Fibroblast of villous mesenchyme (primary cell): ENCODE measurements at places on chromosomes 3 and 15. TPM values are rescaled to one million over a fixed set of nuclear protein-coding genes. Genes with fewer than 3 reads are reported as not detected.
A peak's percentile ranks its signal among the peaks of the same experiment; 100 is the strongest.

DNA sequence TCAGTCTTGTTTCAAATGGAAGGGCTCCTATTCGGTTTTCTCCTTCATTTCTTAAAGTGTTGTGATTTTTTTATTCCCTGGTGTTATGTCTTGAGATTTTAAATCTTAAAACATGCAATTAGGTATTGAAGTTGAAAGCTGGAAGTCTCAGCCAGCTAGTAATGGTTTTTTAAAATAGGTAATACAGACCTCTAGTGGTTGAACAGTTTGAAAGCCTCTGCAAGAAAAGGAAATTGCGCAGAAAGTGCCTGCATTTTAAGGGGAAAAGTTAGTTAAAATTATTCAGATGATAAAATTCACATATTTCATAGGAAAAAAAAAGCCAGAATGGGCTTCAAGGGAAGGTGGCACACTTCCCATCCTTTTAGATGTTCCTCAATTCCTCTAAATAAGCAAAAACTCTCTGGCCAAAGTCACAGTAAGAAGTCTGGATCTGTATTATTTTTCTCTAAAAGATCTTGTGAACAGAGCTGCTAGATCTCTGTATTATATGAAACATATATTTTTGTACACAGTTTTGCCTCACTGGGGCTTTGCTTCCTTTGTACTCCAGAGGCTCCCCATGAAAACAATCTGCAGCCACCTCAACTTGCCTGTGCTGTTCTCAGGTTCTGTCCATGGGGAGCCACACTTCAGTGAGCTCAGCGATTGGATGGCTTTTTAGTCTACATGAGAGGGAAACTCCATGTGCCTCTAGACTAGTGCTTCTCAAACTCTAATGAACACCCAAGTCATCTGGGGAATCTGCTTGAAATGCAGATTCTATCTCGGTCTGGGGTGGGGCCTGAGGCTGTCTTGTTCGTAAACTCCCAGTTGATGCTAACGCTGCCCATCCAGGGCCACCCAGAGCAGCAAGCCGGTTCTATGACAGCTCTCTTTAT is 21.5 kb downstream of the AGTR1 start:
- peak; percentile 34 for DNase-seq

DNA sequence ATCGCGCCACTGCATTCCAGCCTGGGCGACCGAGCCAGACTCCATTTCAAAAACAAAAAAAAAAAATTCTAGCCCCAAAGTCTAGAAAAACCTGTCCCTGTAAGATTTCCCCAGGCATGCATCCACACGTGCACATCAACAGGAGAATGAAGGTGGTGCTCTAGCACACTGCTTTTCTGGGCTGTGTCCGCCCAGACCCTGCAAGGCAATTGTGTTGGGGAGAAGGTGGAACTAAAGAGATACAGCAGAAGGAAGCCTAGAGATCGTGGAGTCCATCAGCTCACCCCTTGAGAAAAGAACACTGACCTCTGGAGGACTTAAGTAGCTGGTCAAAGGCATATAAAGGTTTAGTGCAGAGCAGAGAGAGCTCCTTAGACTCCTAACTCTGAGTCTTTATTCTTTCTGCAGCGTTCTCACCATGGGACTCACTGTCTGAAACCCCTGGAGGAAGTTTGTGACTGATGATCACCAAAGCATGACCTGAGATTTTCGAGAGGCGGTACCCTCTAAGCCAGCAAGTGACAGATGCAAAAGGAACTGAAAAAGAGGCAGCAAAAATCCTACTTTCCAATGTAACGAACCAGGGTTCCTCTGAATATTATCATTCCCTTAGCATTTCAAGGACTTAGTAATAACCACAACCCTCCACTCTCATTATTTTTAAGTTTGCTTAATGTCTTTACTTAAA is 179.8 kb downstream of the MEX3B start:
- DNase-seq = no peak

DNA sequence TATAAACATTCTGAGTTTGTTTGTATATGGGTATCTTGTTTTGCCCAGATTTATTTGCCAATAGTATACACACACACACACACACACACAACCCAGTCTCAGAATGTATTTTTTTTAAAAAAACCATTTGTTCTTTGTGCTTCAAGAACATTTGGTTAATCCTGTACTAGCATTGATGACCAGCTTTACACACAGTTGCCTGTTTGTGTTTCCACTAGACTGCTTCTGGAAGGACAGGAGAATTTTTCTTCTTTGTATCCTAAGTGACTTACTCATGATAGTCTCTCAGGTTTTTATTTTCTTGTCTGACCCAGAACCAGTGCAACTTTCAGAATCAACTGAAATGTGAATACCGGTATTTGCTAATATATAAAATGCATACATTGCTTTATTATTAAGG is 40.5 kb downstream of the U2SURP start:
- no peak for DNase-seq

GRCh38 chr3:9123840-9124239 is 125.6 kb downstream of the SRGAP3 start:
- DNase-seq = no peak

DNA sequence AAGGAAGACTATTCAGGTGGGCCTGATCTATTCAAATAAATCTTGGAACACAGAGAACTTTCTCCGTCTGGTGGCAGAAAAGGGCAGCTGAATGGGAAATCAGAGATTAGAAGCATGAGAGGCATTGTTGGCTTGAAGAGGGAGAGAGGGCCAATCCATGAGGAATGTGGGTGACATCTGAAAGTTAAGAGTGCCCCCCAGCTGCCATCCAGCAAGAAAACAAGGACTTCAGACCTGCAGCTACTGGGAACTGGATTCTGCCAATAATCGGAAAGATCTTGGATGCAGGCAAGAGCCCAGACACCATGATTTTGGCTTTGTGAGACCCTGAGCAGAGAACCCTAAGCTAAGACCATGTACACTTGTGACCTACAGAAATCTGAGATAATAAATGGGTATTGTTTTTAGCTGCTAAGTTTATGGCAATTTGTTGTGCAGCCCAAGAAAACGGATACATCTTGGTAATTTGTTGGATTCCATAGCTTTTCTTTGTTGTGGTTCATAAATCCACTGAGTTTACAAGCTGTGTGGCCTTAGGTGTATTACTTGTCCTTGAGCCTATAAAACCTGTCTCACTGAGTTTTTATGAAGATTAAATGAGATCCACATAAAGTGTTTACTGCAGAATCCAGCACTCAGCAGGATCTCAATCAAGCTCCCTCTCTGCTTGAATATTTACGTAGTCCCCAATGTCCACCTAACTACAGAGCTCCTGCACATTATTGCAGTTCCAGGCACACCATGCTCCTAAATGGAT is 82.1 kb upstream of the PRTG start:
- DNase-seq = no peak

DNA sequence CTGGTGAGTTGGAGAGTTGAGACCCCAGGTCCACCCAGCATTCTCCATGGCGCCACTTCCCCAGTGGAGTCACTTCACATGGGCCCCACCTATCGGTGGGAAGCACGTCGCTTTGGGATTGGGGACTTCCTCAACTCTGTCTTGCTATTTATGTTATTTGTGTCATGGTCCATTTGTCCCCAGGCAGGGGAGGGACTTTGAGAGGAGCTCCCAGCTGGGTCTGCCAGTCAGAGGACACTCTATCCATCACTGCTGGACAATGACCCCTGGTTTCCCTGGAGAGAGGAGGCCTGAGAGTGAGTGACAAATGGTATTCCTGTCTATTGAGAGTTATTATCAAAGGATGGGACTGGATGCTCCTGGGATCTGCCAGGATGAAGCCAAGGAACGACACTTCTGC is 127.6 kb downstream of the RAB11A start:
- DNase-seq = no peak

CCDC54 gene
- not detected in 2 replicates for total RNA-seq

DNA sequence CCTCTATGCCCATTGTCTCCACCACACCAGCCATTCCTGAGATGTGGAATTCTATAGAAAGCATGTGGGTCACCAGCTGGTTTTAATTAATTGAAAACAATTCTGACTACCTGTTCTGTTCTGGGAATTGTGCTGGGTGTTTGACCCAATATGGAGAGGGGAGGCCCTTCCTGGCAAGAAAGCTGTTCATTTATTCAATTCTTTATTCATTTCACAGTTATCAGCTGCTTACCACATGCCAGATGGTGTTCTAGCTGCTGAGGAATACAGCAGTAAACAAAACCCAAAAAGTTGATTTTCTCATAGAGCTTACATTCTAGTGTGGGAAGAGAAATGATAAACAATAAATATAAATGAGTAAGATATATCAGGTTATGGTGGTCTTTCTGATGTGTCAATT is 296.1 kb upstream of the RASGRP1 start:
- peak; percentile 74 for DNase-seq

GRCh38 chr15:55420171-55420866 is 12.0 kb downstream of the PIERCE2 start:
- no peak for DNase-seq

DNA sequence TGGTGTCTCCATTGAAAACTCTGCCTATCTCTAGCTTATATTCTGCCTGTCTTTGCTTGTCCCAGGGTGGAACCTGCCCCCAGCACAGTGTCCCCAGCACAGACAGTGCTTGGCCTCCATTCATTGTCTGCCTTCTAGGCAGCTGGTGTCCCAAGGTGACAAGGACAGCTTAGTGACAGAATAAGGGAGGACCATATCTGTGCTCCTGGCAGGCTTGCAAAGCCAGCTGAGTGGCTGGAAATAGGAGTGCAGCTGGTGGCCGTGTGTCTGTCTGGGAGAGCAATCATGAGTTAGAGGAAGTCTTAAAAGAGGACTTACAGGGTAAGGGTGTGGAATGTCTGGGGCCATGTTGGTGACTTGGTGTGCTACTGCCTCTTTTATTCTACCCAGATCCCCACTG is 33.4 kb downstream of the SCN5A start:
- DNase-seq = no peak

GRCh38 chr15:69435985-69436384 is 16.6 kb upstream of the RPLP1 start:
- DNase-seq = no peak

DNA sequence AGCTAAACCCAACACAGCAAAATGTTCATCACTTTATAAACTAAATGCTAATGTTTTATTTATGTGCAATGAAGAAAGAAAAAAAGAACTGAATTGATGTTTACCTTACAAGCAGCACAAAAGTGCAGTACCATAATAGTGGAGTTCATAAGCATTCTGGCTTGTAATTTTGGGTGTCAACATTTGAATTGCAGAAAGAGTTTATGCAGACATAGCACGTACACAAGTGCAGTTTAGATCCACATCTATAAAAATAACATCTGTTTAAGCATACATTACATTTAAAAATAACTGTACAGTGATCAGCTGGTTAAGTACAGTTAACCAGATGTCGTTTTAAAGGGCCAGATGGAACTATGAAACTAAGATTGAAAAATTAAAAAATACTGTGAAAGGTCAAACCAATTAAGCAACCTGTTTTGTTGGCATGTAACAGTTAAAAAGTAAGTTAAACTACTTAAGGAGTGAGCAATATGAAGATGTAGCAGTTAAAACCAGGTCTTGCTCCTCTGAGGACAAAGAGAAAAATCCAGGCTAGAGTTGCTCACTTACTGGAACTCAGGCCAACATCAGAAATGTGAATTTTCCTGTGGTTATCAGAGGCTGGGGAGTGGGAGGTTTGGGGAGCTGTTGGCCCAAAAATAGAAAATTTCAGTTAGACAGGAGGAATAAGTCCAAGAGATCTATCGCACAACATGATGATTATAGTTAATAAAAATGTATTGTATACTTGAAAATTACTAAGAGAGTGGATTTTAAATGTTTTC is 204.9 kb upstream of the MDFIC2 start:
- DNase-seq = no peak

DNA sequence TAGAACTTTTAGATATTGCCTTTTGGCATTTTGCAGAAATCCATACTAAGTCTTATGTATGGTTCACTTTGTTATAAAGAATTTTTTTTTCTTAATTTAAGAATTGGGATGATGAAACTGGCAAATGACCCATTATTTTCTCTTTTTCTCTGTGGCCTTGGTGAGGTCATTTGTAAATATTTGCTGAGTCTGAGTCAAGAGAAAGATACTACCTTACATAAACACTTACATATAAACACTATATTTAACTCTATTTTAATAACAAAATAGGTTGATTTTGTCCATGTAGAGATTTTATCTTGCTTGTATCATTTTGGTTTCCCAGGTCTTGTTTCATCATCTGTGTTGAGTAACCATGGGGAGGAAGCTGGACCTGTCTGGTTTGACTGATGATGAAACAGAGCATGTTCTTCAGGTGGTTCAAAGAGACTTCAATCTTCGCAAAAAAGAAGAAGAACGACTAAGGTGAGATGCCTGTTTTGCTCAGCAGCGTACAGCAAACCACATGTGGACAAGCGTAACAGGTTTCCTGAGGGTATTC is 91.1 kb downstream of the MYRIP start:
- DNase-seq = no peak

FAM107A gene
- total RNA-seq = not detected in 2 replicates

DNA sequence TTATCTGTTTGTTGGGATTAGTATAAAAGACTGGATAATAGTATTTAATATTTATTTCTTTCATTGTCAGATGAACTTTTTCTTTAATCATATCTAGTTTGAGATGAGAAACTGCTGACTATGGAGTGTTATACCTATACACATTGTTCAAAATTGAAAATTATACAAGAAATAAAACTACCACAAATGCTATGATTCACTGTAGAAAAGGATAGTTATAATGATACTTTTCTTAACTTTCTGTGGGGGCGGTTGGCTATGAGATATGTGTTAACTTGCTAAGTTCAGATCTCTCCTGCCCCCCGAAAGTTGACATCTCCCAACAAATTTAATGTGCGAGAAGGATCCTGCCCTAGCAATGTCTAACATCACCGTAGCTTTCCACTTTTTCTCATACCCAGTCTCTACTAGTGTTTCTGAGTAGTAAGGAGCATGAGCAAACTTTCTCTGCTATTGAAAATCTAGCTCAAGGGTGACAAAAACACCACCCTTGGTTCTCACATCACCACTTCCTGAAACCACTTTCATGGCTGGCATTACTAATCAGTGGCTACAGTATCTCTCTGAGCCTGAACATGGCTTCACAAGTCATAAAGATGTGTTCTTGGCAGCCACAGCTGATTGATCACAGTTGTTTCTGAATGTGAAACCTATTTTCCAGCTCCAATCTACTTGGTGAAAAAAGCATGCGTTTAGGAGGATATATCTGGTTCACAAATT is 15.8 kb upstream of the SAMMSON start:
- DNase-seq = no peak

SH3GL3 gene
- total RNA-seq = under 0.01 TPM in 1 of 2 replicates, not detected in the other

GRCh38 chr3:129575997-129576384 is 30.5 kb downstream of the PLXND1 start:
- no peak for DNase-seq

TGFBR2 gene
- 34.8 and 37.1 TPM in 2 replicates for total RNA-seq

DNA sequence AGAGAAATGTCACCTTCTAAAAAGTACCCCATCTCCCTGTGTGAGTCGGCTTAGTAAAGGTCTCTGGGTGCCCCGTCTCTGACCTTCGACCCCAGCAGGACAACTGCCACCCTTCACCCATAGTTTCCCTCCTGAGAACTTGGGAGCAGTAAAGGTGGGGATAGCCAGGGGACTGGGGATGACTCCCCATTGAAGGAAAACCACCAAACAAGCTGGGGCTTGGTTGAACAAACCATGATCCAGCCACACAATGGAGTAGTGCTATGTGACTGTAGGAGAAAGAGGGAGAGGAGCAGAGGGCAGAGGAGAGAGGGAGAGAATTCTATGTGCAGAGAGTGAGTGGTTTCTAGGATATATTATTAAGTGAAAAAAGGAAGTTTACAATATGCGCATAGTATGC is 33.7 kb downstream of the IDH3A start:
- DNase-seq = no peak

GRCh38 chr3:40582401-40583027 is 57.8 kb downstream of the ZNF621 start:
- no peak for DNase-seq
